ENCODE measurements at places on chromosomes 4 and X.

DNA sequence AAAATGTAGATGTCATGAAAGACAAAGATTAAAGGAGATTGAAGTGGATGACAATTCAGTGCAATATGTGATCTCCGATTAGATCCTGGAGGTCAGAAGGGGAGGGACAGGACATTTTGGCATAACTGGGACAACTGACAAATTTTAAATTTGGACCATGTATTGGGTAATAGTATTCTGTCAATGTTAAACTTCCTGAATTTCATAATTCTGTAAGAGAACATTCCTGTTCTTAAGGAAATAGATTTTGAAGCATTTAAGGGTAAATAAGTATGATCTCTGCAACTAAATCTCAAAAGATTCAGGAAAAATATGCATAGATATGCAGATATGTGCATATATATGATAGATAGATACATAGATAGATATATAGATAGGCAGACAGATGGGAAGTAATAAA, 11.0 kb downstream of the ODAPH start:
- no peak for DNase-seq

DNA sequence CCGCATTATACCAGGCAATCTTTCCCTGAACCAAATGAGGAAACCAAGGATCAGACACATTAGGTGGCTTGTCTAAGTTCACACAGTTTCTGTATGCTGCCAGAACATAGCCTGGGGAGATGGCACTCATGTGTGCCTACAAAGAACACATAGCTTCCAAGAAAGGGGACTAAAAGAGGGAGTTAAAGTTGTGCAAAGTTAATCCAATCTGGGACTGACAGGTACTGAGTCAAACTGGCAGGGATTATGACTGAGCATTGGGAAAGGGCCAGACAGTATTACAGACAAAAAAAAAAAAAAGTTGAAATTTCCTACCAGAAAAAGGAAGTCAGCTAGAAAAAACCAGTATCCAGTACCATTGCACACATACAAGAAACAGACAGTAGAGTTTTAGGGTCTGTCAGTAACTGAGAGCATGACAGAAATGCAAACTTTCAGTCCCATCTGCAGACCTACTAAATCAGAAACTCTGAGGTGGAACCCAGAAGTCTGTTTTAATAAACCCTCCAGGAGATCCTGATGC, 37.2 kb downstream of the ADAMTS3 start:
- DNase-seq: no peak

GRCh38 chr4:180710628-180711337, 1532.4 kb upstream of the TENM3 start:
- no peak for DNase-seq

- no peak for DNase-seq
Measured at GRCh38 chrX:39619182-39620009, 478.4 kb downstream of the BCOR start.

DNA sequence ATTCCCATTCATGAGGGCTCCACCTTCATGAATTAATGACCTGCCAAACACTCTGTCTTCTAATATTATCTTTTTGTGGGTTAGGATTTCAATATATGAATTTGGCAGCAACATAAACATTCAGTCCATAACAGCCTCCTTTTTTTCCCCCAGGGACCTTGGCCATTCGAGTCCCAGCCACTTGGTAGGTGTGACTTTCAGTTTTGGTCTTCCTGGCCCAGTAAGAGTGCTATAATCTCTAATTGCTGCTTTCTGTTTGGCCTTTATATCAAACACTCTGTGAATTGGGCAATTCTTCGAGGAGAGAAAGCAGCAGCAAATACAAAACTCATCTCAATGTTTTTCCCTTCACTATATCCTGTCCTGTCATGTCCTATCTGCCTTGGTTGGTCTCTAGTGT, 12.4 kb upstream of the RADX start:
- DNase-seq: no peak

- no peak for DNase-seq
Measured at GRCh38 chr4:122104184-122104583, 47.9 kb upstream of the BLTP1 start.

DNA sequence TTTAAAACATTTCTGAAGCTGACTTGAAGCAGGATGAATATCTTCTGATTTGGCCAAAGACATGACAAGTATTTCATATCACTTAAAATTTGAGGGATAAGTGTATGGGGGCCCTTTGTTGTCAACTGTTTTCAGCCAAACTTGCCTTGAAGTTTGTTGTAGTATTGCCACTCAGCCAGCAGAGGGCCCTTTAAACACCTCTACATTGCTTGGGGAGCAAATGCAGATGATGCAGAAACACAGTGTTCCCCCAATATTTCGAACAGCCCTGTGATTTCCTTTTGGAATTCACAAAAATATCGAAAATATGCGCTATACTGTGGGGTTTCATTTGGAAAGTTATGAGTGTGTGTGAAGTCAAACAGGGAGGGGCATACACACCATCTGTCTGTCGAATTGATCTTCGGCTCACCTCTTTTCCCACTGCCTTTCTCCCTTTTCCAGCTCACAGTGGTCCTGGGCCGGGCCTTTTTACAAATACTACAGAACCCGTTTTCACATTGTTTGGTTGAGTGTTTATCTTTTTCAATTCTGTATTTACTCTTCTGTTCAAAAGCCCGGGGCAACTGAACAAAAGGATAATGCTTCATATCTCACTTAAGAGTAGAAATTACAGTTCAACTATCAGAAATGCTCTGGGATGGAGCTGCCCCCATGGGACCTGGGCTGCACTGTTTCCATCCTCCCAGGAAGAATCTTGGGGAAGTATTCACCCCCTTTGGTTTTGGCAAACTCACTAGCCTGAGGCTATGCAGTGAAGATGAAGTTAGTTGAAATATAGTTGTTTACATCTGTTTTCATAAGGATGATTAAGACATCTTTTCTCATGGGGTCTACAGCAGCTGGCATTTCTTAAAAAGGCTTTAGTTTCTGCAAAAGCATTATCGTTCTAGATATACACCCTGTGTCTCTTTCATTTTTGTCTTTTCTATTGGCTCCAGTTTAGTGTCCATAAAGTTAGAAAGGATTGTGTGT, 137.6 kb downstream of the EGF start:
- DNase-seq: peak; percentile 46

DNA sequence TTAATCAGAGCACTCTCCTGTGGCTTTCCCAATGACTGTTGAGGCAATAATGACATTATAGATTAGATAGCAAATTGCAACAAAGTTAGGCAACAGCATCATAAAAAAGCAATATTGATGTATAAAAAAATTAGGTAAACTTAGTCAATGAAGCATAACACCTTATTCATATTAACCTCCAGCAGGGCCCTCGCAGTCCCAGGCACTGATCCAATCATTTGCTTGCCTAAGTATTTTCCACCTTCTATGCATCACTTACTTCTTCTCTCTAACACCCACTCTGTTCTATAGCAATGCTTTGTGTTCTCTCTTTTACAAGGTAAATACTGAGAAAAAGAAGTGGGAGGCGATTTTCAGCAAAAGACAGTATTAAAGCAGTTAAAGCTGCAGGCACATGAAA, 833.5 kb upstream of the ADGRL3 start:
- no peak for DNase-seq

GRCh38 chr4:158490629-158491028, 31.1 kb upstream of the RXFP1 start:
- DNase-seq: no peak

DNA sequence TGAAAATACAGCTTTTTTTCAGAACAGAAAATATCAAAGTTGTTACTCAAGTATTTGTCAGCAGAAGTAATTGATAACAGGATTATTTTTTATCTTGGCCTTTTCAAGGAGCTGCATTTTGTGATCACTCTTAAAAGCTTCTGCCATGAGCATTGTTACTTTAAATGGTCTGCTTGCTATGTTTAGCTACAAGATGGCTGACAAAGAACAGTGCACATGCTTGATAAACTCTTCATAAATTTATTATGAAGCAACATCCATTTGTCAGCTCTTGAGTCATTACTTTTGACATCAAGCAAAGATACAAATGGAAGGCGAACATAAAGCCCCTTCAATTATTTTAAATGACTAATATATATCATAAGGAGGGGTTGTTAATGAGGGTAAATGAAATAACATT, 205.4 kb upstream of the RPS6KA3 start:
- DNase-seq: no peak

GRCh38 chr4:6693231-6694176, at the start of gene S100P:
S100P (plus strand) TSS chr4:6693878; CDS start chr4:6693933, 55 bp downstream.
- DNase-seq: no peak

- DNase-seq: no peak
Measured at GRCh38 chrX:2360731-2361130, 140.0 kb downstream of the DHRSX start.

GRCh38 chr4:54233697-54234496, 4.8 kb downstream of the PDGFRA start:
- peak; percentile 71 for DNase-seq

GRCh38 chrX:11629593-11630211, 36.0 kb downstream of the ARHGAP6 start:
- no peak for DNase-seq

GRCh38 chr4:185987961-185988627, 80.9 kb upstream of the TLR3 start:
- DNase-seq: no peak

GRCh38 chrX:78063687-78064086, 40.4 kb upstream of the PGK1 start:
- no peak for DNase-seq

- no peak for DNase-seq
Measured at GRCh38 chrX:26442340-26442739, 226.4 kb downstream of the MAGEB5 start.

GRCh38 chr4:155676430-155676825, 9.8 kb downstream of the GUCY1A1 start:
- no peak for DNase-seq

GRCh38 chrX:129510331-129510730, 13.0 kb downstream of the SMARCA1 start:
- no peak for DNase-seq

DNA sequence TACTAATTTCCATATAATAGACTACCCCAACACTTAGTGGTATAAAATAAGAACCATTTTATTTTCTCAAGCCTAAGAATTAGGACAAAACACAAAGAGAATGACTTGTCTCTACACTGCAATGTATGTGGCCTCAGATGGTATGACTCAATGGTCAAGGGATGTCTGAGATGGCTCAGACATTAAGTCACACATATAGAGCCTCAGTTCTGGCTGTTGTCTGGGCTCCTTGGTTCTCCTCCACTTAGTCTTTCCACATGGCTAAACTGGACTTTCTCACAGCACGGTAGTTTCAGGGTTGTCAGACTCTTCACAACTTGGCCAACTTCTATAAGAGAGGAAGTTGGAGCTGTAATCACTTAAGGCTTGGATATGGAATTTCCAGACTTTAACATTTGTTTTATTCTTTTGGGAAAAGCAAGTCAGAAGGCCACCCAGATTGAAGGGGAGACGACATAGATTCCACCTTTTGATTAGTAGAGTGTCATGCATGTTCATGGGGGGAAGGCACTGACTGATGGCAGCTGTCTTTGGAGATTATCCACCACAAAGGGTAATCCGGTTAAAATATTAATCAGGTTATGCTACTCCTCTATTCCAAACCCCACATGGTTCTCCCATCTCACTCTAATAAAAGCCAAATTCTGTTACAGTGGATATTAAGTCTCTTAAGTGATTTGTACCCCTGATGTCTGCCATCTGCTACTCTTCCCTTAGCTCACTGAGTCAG, 9.4 kb downstream of the IL15 start:
- no peak for DNase-seq

DNA sequence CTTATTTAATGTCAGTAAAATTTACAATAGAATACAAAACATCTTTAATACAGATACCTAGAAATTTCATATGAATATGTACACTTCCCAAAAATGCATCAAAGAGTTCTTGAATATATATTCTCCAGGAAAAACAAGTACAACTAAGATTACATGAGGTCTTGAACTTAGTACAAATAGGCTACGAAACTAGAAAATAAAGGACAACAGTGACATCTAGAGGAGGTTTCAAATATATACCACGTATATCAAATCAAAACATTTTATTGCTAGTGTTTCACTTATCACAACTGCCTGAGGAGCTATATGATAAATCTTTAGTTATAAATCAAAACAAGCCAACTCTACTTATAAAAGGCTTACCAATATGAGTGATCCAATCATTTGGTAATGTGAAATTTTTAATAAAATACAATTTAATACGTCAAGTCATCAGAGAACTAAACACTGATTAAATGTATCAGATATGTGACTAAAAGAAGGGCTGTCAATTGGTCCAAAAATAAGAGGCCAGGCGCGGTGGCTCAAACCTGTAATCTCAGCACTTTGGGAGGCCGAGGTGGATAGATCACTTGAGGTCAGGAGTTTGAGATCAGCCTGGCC, 36.6 kb downstream of the ANAPC10 start:
- no peak for DNase-seq

- no peak for DNase-seq
Measured at GRCh38 chr4:128517739-128518510, 230.3 kb upstream of the PGRMC2 start.

GRCh38 chr4:6111354-6111960, 88.9 kb downstream of the JAKMIP1 start:
- no peak for DNase-seq

- no peak for DNase-seq
Measured at GRCh38 chr4:123121241-123121907, 199.0 kb upstream of the NUDT6 start.

GRCh38 chr4:914531-914930, 17.6 kb downstream of the GAK start:
- DNase-seq: no peak

DNA sequence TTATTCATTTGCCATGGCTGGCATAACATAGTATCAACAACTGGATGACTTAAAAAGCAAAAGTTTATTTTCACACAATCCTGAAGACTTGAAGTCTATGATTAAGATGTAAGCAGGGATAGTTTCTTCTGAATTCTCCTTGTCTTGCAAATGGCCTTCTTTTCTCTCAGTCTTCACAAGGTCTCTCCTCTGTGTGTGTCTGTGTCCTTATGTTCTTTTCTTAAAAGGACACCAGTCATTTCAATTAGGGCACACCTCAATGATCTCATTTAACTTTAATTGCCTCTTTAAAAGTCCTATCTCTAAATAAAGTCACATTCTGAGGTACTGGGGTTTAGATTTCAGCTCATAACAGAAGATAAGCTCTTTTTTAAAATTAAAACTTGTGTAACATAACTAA, 399.7 kb downstream of the PABPC4L start:
- DNase-seq: no peak

GRCh38 chr4:108118505-108118904, 50.2 kb downstream of the LEF1 start:
- peak; percentile 42 for DNase-seq

DNA sequence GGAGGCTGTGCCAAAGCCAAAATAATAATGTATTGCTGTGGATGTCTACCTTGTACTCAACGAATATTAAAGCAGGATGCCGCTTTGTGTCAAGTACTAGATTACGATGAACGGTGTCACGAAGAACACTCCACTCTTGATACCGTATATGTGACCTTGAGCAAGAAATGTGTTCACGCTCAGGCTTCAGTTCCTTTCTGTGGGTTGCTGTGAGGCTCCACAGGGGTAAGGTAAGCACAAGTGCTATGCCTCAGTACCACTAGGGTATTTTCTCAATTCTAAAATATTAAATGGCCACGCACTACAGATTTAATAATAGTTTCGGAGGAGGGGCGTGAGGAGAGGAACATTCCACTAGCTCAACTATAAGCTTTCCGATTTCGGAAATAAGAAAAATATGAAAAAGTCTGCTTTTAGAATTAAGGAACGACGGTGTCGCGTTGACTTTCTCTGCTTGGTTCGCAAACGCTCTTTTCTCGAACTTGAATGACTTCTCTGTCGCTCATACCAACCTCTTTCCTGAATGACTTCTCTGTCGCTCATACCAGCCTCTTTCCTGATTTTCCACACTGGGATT, 607 bp upstream of the SCOC start:
- peak; percentile 13 for DNase-seq

All from activated CD4-positive, alpha-beta T cell treated with anti-CD3 and anti-CD28 coated beads, Interleukin-2, amount 50 U/mL, for 1 hour (primary cell).